RPMI7951 (cell line): ENCODE measurements at places on chromosomes 11 and 22.

- DNase-seq: no peak
Measured at GRCh38 chr22:46653596-46653995, 33.4 kb downstream of the GRAMD4 start.

DNA sequence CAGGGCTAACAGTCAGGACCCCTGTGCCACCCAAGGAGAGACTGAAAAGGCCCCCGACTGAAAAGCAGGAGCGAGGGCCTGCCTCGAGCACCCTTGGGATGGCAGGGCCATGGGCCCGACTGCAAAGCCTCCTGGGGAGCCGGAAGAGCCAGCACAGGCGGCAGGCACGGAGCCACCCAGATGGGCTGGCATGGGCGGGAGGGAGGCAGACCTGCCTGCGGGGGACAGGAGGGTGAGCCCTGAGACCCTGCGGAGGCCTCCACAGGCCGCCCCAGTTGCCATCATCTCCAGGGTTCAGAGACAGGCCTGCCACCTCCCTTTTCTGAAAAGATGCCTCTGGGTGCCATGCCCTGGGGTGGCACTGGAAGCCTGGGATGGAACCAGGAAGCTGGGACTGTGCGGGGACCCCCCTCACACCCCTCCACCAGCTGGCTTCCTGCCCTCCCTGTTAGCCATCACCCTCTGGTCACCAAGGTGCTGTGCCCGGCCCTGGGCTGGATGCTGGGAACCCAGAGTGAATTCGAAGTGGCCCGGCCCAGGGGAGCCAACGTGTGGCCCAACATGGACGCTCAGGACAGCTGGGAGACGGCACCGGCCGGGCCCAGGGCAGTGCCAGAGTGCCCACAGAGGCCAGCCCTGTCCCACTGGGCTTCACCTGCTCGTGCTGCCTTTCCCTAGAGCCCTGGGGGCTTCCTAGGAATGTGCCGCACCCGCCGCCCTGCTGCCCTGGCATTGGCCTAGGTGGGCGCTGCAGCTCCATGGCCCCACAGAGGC is 13.8 kb downstream of the TSPAN32 start:
- DNase-seq: no peak

DNA sequence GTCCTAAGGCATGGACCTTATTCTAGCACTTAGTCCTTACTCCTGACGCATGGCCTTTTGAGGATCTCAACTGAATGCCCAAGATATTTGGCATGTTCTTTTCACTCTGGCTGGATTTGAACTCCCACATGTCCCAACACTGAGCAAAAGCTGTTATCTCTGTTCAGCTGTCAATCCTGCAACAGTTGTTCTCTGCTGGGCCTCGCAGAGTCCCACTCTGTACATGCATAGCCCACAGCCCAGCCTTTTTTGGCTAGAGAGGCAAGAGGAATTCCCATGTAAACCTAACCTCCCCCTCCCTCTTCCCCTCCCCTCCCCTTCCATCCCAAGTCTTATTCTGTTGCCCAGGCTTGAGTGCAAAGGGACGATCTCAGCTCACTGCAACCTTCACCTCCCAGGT is 21.8 kb upstream of the DRG1 start:
- no peak for DNase-seq

DNA sequence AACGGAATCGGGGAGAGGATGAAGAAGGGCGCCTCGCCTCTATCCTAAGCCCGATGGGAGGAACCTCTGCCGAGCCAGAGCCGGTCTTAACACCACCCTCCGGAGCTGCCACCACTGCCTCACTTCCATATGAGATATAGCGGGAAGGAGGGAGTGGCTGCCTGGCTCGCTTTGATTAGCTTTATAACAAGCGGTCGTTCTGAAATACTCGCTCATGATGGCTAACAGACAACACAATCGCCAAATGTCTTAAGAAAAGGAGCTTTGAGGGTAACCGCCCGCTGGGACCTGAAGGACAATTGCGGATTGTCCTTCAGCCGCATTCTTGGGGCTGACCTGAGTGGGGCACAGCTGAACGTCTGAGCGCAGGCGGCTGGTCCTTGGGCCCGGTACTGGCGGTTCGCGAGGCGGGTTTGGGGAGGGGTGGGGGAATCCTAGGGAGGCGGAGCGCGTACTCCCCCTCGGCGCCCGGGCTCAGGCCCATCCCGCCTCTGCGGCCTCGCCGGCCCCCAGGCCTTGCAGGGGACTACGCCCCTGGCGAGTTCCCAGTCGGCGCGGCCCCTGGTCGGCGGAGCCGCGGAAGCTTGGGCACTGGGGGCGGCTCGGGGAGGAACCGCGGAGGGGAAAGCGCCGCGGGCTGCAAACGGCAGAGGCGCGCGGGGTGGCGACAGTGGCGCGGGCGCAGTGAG is at the start of gene PLAAT5:
Gene PLAAT5 (minus strand): TSS at position 617 of the 689 bp plus-strand sequence. CDS start 133 bp downstream, at position 484.
- peak; percentile 10 for DNase-seq

DNA sequence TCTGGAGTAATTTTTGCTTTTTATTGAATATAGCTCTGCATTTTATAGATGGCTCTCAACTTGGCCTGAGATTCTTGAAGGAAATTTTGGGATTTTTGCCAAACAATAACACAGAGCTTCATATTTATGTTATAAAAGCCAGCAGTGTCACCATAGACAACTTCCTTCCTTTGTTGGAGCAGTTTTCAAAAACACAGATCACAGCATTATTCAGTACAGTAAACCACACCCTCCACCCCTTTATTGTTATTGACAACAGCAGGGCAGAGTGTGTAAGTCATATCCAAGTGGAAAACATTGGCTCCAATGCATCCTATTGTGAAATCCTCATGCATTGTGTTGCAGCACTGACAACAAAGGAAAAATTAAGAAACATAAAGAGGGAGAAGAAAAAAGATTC is 62.6 kb upstream of the PRSS23 start:
- DNase-seq: no peak

GRCh38 chr11:117851852-117852251 is 24.6 kb downstream of the FXYD6 start:
- DNase-seq: no peak

DNA sequence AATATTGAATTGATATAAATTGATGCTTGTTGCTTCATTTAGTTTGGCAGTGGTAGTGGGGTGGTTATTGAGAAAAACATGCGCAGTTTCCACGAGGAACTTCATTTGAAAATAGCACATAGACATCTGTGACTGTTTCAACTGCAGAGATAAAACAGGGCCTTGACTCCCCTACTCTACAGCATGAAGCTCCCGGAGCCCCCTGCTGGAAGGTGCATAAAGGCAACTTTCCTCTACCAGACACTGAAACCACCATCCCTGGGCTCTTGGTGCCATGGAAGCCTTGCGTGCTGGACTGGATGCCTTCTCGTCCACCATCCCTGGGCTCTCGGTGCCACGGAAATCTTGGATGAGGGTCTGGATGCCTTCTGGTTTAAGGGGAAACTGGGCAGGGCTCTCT is 195.9 kb downstream of the CSNK2A3 start:
- DNase-seq: peak; percentile 40

GRCh38 chr11:111617286-111617685 is 15.0 kb downstream of the SIK2 start:
- no peak for DNase-seq

GRCh38 chr11:27646051-27646818 is 54.0 kb downstream of the BDNF start:
- DNase-seq: no peak

DNA sequence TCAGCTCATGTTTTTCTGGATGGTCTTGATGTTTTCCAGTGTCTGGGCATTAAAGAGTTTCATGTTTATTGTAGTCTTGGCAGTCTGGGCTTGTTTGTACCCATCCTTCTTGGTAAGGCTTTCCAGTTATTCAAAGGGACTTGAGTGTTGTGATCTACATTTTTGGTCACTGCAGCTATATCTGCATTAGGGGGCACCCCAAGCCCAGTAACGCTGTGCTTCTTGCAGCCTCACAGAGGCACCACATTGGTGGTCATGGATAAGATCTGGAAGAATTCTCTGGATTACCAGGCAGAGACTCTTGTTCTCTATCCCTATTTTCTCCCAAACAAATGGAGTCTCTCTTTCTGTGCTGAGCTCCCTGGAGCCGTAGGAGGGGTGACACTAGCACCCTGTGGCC is 451.5 kb upstream of the FAT3 start:
- no peak for DNase-seq

- DNase-seq: no peak
Measured at GRCh38 chr11:102006835-102007566, 40.2 kb upstream of the CFAP300 start.

- no peak for DNase-seq
Measured at GRCh38 chr22:46652847-46653331, 32.7 kb downstream of the GRAMD4 start.

- no peak for DNase-seq
Measured at GRCh38 chr22:39946126-39946502, 14.1 kb upstream of the TMA7B start.

DNA sequence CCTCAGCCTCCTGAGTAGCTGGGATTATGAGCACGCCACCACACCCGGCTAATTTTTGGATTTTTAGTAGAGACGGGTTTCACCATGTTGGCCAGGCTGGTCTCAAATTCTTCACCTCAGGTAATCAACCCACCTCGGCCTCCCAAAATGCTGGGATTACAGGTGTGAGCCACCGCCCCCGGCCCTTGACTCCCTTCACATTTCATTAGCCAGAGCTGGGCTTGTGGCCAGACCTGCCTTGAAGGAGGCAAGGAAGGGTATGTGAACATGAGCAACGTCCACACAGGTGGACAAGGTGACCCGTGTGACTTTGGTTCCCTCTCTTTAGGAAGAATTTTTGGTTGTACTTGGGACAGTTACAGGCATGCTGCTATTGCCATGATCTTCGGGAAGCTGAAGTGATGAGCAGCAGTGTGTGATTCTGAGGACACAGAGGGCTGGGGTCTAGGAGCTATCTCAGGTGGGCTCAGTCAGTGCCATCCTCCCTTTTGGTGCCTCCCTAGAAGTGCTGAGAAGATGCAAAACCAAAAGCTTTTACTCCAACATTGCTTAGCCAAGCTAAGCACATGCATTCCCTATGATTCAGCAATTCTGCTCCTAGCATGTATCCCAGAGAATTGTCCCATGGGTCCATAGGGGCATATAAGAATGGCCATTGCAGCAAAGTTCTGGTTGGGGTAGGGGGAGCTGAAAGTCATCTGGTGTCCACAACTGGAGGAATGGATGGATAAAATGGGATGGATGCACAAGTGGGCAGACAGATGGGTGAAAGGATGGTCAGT is 6.1 kb downstream of the AP5B1 start:
- DNase-seq: no peak

GRCh38 chr22:41369837-41370236 is 11.9 kb upstream of the TEF start:
- no peak for DNase-seq

DNA sequence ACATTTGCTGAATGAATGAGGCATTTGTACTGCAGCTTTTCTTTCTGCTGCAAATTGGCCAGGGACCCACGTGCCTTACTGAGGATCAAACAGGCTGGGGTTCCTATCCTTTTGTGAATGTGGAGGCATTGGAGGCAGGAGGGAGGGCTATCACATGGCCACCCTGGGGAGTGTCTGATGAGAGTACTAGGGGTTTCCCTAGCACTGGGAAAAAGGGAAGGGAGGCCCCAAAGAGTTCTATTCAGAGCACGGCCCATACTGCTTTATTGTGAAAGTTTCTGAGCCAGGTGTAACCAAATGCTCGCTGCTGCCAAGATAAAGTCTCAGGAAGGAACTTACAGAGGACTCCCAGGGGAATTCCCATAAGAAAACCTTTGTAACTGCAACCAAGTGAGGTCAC is 78.4 kb upstream of the ANO1 start:
- DNase-seq: no peak

- no peak for DNase-seq
Measured at GRCh38 chr11:109789901-109790300, 303.3 kb upstream of the ZC3H12C start.

GRCh38 chr11:78161962-78162371 is 22.5 kb upstream of the ALG8 start:
- DNase-seq: peak; percentile 49

DNA sequence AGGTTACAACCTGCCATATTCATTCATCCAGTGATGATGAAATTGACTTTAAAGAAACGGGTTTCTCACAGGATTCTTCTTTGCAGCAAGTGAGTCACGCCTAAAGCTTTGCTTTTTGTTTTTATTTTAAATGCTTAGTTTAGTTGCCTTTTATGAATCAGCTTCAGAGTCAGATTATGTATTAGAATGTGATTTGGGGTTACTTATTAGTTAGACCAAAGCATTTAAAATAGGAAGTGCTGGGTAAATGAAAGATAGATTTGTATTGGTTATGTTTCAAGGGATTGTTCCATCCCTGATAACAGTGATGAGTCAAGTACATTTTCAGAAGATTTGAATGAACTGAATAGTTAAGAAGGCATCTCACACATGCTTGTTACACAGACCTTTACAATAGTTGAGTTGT is 101.3 kb upstream of the GAL start:
- DNase-seq: peak; percentile 4

DNA sequence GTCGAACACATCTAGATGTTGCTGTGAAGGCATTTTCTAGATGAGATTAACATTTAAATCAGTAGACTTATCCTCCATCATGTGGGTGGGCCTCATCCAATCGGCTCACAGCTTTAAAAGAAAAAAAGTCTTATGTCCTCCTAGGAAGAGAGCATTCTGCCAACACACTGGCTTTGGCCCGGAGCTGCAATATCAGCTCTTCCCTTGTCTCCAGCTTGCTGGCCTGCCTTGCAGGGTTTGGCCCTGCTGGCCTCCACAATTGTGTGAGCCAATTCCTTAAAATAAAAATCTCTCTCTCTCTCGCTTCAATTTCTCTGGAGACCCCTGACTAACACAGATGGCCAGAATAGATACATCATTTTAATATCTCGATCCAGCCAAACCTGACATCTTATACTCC is 13.1 kb upstream of the ABCC8 start:
- no peak for DNase-seq

DNA sequence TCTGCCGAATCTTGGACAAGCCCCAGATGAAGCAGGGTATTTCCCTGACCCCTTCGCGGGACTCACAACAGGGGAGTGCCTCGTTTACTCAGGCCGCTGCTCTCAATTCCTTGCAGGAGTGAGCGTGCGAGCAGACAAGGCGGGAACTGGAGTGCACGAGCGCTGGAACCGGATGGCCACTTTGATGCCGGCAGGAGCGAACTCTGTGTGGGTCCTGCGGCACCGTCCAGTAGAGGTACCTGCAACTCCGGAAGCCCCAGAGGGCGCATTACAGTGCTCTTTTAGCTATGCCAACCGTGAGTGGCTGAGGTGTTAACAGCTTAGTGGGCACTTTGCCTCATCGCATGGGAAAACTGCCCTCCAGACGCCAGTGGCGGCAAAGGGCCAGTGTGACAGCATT is 182.3 kb upstream of the ANO3 start:
- no peak for DNase-seq
